Activated B cell treated with CpG ODN at 0.5 μM for 24 hours (primary cell): ENCODE measurements at places on chromosomes 3 and 15. TPM values are rescaled to one million over a fixed set of nuclear protein-coding genes. Genes with fewer than 3 reads are reported as not detected.

Gene RAMAC
- total RNA-seq = 23.4 and 24.7 TPM in 2 replicates

Gene A4GNT
- not detected in 2 replicates for total RNA-seq

Gene ILDR1
- 1.3 and 1.4 TPM in 2 replicates for total RNA-seq

Gene ATP8B4
- 0.54 and 0.86 TPM in 2 replicates for total RNA-seq

Gene DUOXA2
- total RNA-seq = not detected in 2 replicates

Gene LSAMP
- total RNA-seq = 0.02 and 0.16 TPM in 2 replicates

Gene SATB1
- total RNA-seq = 23.0 and 30.8 TPM in 2 replicates

Gene CHAC1
- total RNA-seq = 22.3 and 27.3 TPM in 2 replicates

Gene TMEM212
- total RNA-seq = not detected in 2 replicates

Gene MNS1
- total RNA-seq = 0.62 and 0.66 TPM in 2 replicates

Gene PFKFB4
- total RNA-seq = 2.0 and 3.2 TPM in 2 replicates

Gene SPTBN5
- total RNA-seq = 0.78 and 1.1 TPM in 2 replicates

Gene LAMB2
- not detected in 2 replicates for total RNA-seq

Gene GRK7
- total RNA-seq = not detected in 2 replicates

Gene SLC12A1
- not detected in 2 replicates for total RNA-seq

Gene TNFSF10
- 7.2 and 7.4 TPM in 2 replicates for total RNA-seq

Gene GOLGA8H
- total RNA-seq = 0.35 TPM in 1 of 2 replicates, not detected in the other

Gene ERICH6
- total RNA-seq = not detected in 2 replicates

Gene ACOX2
- total RNA-seq = not detected in 2 replicates
